A172 (cell line): ENCODE measurements at places on chromosomes 12 and 14. TPM values are rescaled to one million over a fixed set of nuclear protein-coding genes. Genes with fewer than 3 reads are reported as not detected.

The CLEC1A gene
- total RNA-seq, result not detected in 2 replicates

The INHBC gene
- total RNA-seq, result not detected in 2 replicates

The RASSF9 gene
- 0.74 and 1.4 TPM in 2 replicates for total RNA-seq

The CLMN gene
- 1.5 and 1.8 TPM in 2 replicates for total RNA-seq

The TMEM52B gene
- 3.4 and 10.9 TPM in 2 replicates for total RNA-seq

DNA sequence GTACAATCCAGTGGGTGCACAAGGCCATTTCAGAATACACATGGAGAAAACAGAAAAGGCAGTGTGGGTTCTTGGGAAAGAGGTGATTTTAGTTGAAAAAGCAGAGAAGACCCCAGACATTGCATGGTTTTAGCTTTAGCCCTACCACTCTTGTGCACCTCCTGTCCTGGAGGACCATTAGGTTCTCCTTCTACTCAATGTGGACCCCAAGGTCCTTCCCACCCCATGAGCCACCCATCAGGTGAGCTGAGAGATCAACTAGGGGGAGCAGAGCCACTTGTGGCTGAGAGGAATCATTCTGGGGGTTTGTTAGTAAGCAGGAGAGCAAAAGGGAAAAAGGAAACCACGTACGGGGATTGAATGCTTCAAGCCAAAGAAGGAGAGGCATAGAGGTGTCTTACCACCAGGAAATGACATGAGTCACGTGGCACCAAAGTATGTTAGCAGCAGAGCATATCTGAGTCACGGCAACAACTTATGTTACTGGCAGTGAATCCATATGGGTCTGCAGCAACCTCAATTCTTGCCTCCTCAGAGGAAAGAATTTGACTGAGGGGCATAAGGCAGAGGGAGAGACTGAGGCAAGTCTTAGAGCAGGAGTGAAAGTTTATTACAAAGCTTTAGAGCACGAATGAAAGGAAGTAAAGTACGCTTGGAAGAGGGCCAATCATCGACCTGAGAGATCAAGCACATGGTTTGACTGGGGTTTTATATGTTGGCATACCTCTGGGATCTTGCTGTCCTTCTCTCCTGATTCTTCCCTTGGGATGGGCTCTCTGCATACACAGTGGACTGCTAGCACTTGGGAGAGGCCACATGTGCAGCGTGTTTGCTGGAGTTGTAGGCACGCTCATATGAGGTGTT is 73.9 kb downstream of the HSD17B6 start:
- peak; percentile 81 for DNase-seq

GRCh38 chr12:42482748-42483520 is 106.6 kb downstream of the PRICKLE1 start:
- peak; percentile 30 for DNase-seq

GRCh38 chr14:51039252-51039651 is 55.7 kb downstream of the TRIM9 start:
- no peak for DNase-seq

DNA sequence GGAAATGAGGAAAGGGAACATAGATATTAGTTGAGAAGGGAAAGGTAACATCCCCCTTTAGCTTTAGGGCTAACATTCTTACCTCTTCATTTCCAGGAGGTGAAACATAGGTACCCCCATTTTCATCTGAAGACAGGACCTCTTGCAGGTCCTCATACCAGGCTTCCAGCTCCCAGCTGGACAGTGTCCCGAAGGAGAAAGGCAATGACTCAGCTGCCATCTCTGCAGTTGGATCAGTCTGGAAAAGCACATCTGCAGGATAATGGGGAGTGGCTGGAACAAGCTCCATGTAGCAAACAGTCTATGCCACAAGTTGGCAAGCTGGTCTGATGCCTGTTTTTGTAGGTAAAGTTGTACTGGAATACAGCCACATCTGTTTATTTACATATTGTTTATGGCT is 3.1 kb downstream of the DDIT3 start:
- DNase-seq, result peak; percentile 56

DNA sequence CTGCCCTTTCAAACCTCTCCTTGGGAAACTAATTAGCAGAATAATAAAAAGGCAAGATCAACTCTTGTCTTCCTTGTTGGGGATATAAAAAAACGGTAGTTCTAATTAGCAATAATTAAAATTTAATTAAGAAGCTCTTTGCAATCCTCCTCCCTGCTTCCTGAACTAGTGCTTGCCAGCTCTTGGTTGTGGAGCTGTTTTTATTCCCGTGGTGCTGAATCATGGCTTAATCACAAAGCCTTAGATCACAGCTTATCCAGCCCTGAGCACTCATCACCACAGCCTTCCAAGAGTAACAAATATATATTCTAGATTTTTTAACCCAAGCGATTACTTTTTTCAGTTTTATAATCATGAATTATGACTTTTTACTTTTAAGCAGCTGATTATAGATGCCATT is 63.2 kb upstream of the INSM2 start:
- peak; percentile 1 for DNase-seq

DNA sequence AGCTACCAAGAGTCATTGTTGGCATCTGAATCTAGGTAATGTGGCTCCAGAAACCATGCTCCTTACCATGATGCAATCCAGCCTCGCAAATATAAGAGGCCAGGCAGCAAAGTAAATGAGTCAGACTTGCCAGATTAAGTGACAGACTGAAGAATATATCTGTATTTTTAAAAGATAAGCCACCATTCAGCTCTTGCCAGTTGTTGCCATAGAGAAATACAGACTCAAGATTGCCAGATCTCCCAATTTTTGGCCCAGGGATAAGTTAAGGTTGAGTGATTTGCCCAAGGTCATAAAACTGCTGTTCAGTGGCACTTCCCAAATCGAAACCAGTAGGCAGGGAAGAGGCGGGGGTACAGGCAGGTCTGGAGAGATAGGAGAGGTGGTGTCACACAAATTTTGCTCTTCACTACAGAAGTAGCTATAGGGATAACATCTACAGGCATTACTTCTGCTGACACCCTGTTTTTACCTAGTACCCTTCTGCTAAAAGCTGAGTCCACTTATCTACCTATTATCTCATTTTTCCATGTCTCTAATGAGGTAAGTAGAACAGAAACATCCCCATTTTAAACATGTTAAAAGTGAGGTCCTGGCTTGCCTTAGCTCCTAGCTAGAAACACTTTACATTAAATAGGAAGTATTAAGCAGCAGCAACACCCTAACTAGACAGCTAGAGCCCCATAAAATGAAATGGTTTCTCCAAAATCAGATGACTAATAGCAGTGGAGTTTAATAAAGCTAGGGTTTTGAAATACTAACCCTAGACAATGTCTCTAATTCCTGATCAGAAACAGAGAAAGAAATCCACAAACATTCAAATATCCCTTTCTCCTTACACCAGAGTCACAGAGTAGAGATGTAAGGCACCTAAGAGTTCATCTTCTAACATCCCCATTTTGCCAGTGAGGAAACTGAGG is 19.5 kb downstream of the DCAF5 start:
- DNase-seq, result peak; percentile 42
